ENCODE measurements at places on chromosomes 13 and 19.

DNA sequence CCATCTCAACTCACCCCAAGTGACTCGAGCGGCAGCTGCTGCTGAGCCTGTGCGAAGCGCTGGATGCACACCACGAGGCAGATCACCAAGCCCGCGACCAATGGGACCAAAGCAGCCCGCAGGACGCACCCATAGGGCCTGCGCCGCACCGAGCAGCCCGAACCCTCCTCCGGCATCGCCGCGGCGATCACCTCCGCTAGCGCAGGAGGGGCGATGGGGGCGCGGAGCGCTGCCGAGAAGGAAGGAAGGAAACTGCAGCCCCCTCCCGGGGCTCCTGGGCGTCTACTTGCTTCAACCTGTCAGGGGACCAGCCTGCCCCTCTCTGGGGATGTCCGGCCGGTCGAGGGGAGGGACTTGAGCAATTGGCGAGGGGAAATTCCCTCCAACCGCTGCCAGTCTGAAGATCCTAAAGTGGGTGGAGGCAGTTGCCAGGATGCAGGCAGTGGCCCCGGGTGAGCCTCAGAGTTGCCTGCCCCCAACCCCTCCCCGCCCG is at the start of gene CD70:
CD70 (minus strand) TSS at position 324 of the 493 bp plus-strand sequence; CDS start at position 176, 148 bp downstream.
- peak; percentile 38 for DNase-seq

- no peak for DNase-seq
Observed at GRCh38 chr13:113635048-113635420, 23.0 kb downstream of the ATP4B start.

- DNase-seq: no peak
Observed at GRCh38 chr13:112690283-112690929, 568 bp downstream of the ATP11A start.

- no peak for DNase-seq
Observed at GRCh38 chr13:68345963-68346531, 1115.9 kb upstream of the PCDH9 start.

DNA sequence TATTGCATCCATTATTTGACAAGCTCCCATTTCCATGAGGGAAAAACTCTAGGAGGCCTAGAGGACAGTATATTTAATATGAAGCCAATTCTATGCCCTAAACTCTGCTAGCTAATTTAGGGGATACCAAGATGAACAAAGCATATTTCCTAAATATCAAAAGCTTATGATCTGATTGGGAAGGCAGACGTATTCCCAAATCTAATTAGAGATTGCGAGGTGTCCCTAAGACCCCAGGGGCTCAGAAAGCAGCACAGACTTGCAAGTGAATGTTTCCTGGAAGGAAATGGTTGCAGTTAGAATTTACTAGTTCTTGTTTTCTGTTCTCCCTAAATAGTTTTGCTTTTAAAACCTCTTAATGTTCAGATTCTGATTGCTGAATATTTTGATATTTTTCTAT is 30.7 kb downstream of the NDFIP2 start:
- DNase-seq: no peak

DNA sequence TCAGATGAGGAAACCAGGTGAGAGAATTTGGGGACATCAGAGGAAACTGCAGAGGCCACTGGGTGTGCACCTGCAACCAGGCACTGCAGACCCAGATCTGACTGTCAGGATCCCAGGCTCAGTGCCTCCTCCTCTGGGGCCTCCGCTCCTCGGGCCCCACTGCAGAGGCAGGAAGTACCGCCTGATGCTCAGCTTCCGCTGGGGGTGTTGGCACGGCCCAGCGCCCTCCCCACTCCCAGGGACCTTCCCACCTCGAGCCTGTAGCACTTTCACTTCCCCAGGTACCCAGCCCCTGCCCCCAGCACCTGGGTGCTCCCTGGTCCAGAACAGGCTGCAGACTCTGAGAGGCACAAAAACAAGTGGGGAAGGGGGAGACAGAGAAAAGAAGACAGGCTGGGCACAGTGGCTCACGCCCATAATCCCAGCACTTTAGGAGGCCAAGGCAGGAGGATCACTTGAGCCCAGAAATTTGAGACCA is 1.4 kb upstream of the CD37 start:
- DNase-seq: peak; percentile 47

DNA sequence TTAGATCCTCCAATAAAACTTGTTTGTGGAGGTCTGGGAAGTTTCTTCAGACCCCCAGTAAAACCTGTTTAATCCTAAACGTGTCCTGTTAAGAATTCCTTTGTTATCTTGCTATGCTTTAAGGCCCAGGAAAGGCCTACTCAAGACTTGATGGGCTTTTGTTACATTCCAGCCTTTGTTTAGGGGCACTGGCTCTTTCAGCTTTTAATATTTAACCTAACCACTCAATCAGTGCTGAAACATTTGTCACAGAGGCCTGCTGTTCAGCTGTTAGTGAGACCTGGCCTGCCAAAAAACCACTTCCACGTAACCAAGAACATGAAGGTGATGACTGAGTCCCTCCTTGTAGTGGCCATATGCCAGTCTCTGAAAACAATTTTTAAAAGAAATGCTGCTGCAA is 41.7 kb downstream of the PCDH17 start:
- no peak for DNase-seq

DNA sequence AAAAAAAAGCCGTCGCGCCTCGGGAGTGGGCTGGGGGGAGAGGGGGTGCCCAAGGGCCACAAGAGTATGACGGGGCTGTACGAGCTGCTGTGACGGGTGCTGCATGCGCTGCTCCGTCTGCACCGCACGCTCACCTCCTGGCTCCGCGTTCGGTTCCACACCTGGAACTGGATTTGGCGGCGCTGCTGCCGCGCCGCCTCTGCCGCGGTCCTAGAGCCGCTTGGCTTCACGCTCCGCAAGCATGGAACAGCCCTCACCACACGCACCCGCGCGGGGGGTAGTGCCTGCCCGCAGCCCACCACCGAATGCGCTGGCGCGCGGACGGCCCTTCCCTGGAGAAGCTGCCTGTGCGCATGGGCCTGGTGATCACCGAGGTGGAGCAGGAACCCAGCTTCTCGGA is 18.8 kb downstream of the C1QTNF9 start:
- no peak for DNase-seq

- no peak for DNase-seq
Observed at GRCh38 chr19:2210987-2211740, 25.0 kb downstream of the PLEKHJ1 start.

GRCh38 chr19:13864667-13865570 is 12.0 kb upstream of the NANOS3 start:
- DNase-seq: no peak

DNA sequence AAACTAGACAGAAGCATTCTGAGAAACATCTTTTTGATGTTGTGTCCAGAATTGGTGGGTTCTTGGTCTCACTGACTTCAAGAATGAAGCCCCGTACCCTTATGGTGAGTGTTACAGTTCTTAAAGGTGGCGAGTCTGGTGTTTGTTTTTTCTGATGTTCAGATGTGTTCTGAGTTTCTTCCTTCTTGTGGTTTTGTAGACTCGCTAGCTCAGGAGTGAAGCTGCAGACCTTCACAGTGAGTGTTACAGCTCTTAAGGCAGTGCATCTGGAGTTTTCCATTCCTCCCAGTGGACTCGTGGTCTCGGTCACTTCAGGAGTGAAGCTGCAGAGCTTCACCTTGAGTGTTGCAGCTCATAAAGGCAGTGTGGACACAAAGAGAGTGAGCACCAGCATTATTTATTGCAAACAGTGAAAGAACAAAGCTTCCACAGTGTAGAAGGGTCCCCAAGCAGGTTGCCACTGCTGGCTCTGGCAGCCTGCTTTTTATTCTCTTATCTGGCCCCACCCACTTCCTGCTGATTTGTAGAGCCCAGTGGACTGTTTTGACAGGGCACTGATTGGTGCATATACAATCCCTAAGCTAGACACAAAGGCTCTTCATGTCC is 1820.8 kb downstream of the UQCRFS1 start:
- peak; percentile 0 for DNase-seq

GRCh38 chr13:34862716-34863115 is 79.4 kb upstream of the NBEA start:
- no peak for DNase-seq

GRCh38 chr19:11814700-11815035 is 595 bp downstream of the ZNF440 start:
- DNase-seq: no peak

DNA sequence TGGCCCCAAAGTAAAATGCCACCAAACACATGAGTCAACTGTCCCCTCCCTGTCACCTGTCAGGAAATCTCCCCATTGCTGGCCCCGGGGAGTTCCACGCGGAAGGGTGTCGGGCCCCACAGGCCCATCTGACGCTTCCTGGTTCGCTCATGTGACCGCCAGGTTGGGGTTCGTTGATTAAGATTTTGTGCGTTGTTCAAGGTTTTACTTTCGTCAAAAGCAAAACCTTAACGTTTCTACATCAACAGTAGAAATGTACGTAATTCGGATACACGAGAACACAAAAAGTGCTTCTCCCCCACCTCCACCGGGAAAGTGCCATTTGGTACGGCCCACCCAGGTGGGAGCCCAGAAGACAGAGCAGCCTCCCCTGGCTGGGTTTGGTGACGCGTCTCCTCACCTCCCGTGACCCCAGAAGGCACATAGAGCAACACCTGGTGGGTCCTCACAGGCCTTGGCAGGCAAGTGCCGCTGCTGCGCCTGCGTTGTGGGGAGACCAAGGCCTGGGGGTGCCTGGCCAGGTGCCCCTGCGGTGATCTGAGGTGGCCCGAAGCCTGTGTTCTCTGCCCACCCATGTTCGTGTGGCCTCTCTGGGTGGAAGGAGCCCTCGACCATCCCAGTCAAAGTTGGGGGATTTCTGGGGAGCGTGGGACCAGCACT is 161.6 kb downstream of the KDM4B start:
- peak; percentile 39 for DNase-seq

DNA sequence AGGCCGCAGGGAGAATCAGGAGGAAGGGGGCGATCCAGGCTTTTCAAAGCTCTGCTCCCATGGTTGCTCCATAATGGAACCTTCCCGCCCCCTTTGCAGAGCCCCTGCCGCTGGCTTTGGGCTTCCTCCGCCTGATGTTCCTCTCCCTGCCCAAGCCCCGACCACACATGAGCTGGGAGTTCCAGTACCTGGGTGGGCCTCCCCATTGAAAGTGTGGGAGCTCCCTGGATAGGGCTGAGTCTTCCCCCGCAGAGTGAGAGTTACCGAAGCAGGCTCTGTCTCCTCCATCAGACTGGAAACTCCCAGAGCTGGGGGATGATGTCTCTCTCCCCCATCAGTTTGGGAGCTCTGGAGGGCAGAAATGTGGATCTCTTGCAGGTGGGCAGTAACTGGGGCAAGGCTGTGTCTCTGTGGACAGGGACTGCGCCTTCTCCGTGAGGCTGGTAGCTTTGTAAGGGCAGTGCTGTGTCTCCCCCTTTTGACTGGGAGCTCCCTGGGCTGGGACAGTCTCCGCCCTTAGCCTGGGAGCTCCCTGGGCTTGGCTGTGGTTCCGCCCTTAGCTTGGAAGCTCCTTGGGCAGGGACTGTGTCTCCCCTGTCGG is 722 bp downstream of the DCAF15 start:
- DNase-seq: no peak

- DNase-seq: no peak
Observed at GRCh38 chr13:24725379-24725778, 38.6 kb upstream of the RNF17 start.

GRCh38 chr13:113939129-113939943 is 34.5 kb downstream of the C13orf46 start:
- no peak for DNase-seq

GRCh38 chr13:99738626-99739025 is 232.9 kb downstream of the ZIC5 start:
- no peak for DNase-seq

- no peak for DNase-seq
Observed at GRCh38 chr13:33931397-33932311, 113.7 kb downstream of the RFC3 start.

- no peak for DNase-seq
Observed at GRCh38 chr19:48770266-48770665, 14.9 kb downstream of the FGF21 start.

- no peak for DNase-seq
Observed at GRCh38 chr19:30629086-30629485, 256.9 kb downstream of the ZNF536 start.

GRCh38 chr13:95406176-95406575 is 104.9 kb upstream of the ABCC4 start:
- no peak for DNase-seq

DNA sequence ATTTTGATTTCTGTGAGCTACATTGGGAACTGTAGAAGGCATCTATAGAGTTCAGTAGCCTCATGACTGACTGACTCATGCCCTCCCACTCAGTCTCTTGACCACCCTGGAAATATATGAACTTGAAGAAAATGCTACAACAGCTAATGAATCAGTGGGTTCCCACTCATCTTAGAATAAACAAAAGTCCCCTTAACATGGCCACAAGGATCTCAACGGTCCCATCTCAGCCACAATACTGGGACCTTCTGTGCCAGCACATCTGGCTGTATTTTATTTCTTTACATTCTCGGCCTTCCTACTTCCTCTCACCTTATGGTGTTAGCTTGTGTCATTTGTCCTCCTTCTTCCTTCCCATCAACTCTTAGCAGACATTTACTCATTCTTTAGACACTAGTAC is 619.8 kb downstream of the DCT start:
- no peak for DNase-seq

DNA sequence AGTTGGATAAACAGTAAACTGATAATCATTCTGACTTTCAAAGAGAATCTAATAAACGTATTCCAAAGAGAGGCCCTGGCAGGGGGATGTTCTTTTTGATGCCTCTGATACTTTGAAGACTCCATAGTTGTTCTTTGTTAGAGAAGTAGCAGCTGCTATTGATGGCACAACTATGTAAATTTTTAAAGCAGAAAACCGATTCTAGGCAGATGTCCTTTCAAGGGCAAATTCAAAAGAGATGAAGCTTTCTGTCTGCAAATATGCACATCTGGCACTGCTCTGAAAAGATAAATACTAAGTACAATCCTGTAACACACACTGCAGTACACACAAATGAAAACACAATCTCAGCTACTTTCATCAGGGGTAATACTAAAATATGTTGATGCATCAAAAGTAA is 250.1 kb downstream of the VWA8 start:
- no peak for DNase-seq

- no peak for DNase-seq
Observed at GRCh38 chr19:5618591-5618990, 4.0 kb downstream of the SAFB2 start.

DNA sequence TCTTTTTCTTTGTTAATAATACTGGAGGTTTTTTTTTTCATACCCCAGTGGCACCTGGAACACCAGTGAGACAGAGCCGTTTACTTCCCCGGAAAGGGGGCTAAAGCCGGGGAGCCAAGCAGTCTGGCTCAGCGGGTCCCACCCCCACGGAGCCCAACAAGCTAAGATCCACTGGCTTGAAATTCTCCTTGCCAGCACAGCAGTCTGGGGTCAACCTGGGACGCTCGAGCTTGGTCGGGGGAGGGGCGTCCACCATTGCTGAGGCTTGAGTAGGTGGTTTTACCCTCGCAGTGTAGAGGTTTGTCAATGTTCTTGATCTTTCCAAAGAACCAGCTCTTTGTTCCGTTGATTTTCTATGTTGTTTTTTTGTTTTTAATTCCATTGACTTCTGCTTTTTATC is 94.6 kb upstream of the DIAPH3 start:
- no peak for DNase-seq

DNA sequence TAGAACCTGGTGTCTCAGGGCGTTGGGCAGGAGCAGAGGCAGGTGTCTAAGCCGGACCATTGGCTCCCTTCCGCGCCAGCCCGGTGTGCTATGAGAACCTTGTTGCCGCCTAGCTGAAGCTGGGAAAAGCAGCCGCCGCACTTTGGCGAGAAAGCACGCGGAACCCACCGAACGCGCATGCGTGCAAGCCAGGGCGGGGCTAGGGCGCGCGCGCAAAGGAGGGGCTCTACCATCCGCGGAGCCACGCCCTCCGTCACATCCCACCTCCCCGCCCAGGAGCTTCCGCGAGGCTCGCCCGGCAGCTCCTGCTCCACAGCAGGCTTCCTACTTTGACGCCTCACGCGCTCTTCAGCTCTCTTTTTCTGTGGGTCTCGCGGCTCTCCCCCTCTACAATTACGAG is 51.3 kb downstream of the WDR87 start:
- DNase-seq: no peak

- DNase-seq: no peak
Observed at GRCh38 chr13:51727634-51728274, 76.2 kb downstream of the DHRS12 start.
